Stimulated activated CD4-positive, alpha-beta T cell treated with anti-CD3 and anti-CD28 coated beads, Interleukin-1b, Interleukin-23, amount 100 ng/mL, for 4 hours (primary cell): ENCODE measurements at places on chromosomes 6 and 20.

DNA sequence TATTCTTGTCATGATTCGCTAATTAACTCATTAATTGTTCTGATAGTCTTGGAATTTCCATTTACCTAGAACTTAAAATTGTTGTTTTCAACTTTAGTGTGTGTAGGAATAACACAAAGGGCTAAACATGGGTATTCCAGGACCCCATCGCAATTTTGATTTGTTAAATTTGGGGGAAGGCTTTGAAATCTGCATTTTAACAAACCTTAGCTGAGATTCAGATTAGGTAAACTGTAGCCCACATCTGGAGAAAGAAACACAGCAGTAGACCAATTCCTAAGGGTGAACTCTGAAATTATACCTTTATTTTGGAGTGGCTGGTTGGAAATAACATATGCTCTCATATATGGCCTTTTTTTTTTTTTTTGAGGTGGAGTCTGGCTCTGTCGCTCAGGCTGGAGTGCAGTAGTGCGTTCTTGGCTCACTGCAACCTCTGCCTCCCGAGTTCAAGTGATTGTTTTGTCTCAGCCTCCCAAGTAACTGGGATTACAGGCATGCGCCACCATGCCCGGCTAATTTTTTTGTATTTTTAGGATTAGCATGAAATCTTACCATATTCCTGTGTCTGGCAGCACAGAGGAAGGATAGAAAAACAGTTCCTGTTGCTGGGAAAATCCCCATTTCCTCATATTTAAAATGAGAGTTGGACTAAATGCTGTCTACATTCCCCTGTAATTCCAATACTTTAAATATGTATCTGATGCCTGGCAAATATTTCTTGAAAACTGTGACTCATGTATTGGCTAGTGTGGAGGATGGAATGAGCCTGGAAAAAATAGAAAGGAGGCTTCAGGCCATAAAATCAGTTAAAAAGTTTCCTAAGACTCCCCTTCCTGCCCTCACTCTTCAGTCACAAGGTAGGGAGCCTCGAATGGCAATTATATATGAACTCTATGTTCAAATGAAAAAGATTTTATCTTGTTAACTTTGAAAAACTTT, 96.7 kb upstream of the FAM184A start:
- no peak for DNase-seq

DNA sequence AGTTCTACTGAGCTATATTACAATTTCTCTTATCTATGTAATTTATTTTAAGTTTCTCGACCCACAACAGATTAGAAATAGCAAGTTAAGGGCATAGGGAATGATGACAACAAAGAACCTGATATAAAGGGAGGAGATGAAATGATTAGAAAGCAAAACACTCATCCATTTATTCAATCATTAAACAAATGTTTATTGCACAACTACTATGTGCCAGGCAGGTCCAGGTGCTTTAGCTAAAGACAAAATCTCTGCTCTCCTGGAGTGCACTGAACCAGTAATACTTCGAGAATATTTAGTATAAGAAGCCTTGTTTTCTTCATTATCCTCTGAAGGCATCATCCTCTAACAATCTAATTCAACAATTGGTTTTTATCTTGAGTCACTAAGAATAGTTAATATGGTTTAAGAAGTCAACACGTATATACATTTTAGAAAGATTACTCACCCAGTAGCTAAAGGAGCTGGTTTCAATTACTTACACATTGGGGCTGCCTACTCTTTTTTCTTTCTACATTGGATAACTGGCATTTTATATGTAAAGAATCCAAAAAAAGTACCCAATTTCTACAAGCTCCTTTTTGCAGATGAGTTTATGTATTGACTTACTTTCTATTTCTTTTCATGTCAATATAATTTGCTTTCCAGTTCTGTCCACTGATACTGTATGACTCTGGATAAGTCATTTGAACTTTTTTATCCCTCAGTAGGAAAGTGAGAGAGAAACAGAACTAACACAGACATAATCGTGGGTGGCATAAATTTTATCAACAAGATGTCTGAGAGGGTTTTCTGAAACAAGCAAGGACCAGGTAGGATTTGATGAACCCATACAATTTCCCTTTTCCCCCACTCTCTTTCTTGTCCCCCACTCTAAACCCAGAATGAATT, 312.6 kb downstream of the CLIC5 start:
- no peak for DNase-seq

DNA sequence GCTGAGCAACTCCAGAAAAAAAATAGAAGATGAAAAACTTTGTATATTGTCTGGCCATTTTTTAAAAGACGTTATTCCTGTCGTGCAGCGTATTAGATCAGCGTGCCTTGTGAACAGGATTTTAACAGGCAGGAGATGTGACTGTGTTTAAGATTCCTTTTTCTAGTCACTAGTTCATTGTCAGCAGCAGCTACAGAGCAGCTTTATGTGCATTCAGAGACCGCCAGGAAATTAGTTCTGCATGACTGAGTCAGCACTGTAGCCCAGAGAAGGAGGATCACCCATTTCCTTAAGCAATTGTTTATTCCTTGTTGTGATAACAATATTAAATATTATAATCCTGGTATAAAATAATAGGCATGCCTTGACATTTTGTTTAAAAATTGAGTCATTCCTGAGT, 75.4 kb upstream of the ADGRB3 start:
- DNase-seq, result no peak

GRCh38 chr6:44036196-44036595, 91.1 kb downstream of the MRPL14 start:
- no peak for DNase-seq

DNA sequence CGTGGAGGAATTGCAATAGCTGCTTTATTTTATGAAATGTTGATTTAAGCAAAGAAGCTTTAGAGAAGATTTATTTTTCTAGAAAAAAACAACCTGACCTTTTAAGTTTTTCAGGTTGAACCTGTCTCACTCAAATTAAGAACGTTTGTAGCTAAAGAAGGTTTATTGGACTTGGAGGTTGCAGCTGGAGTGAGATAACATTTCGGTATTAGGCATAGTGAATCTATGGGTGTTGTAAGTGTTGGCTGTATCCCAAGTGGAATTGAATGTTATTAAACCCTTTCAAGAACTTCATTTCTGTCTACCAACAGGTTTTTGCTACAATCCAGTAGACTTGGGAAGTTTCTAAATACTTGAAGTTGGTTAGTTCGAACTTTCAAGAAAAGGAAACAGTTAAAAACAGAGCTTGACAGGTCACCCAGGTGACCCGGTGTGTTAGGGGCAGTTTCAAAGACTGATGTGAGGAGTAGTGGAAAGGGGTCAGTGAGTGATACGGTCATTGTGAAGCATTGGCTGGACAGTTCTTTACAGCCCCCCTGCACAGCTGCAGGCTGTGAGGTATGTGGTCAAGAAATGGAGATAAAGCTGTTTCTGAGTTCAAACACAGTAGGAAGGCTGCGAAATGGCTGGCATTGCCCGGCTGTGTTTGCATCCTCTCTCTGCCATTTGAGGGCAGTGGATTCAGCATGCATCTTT, 2.4 kb upstream of the TBCC start:
- no peak for DNase-seq
